ENCODE measurements at places on chromosomes 7 and 10. TPM values are rescaled to one million over a fixed set of nuclear protein-coding genes. Genes with fewer than 3 reads are reported as not detected.

The FGFBP3 gene
- total RNA-seq, result 2.3 TPM

The AVPI1 gene
- 38.7 TPM for total RNA-seq

The FOXI2 gene
- total RNA-seq, result not detected

The FAM13C gene
- 1.8 TPM for total RNA-seq

The LIPK gene
- total RNA-seq, result not detected

The NME8 gene
- total RNA-seq, result not detected

The WAPL gene
- total RNA-seq, result 33.6 TPM

The ADCY1 gene
- 1.2 TPM for total RNA-seq

The ZEB1 gene
- total RNA-seq, result 8.5 TPM

The CAV2 gene
- total RNA-seq, result 8.9 TPM

The PCBD1 gene
- 67.6 TPM for total RNA-seq

The GPER1 gene
- total RNA-seq, result 7.2 TPM

The PNLIPRP2 gene
- total RNA-seq, result 10.7 TPM

The PRSS2 gene
- 4.0 TPM for total RNA-seq

The GDF2 gene
- not detected for total RNA-seq

The ASAH2 gene
- 2.2 TPM for total RNA-seq

The NT5C3A gene
- total RNA-seq, result 85.0 TPM

The MTPN gene
- 96.5 TPM for total RNA-seq

The ASAH2B gene
- total RNA-seq, result 6.6 TPM

The AASS gene
- total RNA-seq, result 1.8 TPM

The AKR1C1 gene
- 88.1 TPM for total RNA-seq

The TMEM176A gene
- total RNA-seq, result 118 TPM

The ANKRD30A gene
- not detected for total RNA-seq

The WIPF3 gene
- total RNA-seq, result 1.7 TPM

The NUPR2 gene
- 0.95 TPM for total RNA-seq

The MRPS24 gene
- 90.9 TPM for total RNA-seq

The DYNC1I1 gene
- total RNA-seq, result 3.0 TPM

The SAMD9L gene
- 9.9 TPM for total RNA-seq

The PDGFA gene
- 58.7 TPM for total RNA-seq

The CDK14 gene
- 5.1 TPM for total RNA-seq

The EGR2 gene
- total RNA-seq, result 1.2 TPM

The TRIL gene
- total RNA-seq, result 0.52 TPM

The PILRB gene
- 45.0 TPM for total RNA-seq

The RHOBTB1 gene
- 7.6 TPM for total RNA-seq

The SPDYE9 gene
- not detected for total RNA-seq

The CLDN3 gene
- total RNA-seq, result 781 TPM

The GJD4 gene
- total RNA-seq, result not detected

The CYP3A7 gene
- total RNA-seq, result 0.34 TPM

The MYL7 gene
- not detected for total RNA-seq

The TMEM225B gene
- total RNA-seq, result not detected

Measured in left colon (tissue), 2 donors.